ENCODE measurements at places on chromosomes 1 and 21. TPM values are rescaled to one million over a fixed set of nuclear protein-coding genes. Genes with fewer than 3 reads are reported as not detected.

SPRR2E gene
- total RNA-seq = not detected

FCRL2 gene
- not detected for total RNA-seq

DNA sequence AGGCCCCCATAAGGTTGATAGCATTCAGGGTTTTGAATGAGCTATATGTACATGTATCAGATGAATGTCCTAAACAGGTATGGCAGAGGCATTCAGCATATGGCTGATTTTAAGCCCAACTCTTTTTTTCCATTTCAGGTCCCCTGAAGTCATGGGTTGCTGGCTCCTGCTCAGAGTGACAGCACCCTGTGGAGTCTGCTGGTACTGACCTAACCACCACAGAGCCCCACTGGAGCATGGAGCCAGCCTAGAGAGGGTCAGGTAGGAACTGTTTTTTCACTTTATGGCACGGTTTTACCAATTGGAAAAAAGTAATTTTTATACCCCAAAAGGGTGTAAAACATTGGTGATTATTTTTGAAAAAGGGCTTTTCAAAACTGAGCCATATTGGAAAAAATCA lies 82.5 kb upstream of the MPC2 start:
- no peak overlapping the region for H3K27ac ChIP-seq
- H3K27me3 ChIP-seq = no peaks in the 10 kb centered on the region
- no peak overlapping the region for H3K4me3 ChIP-seq
- no peak for DNase-seq
- peaks cover 5% of the 10 kb centered on the region for H3K36me3 ChIP-seq
- H3K4me1 ChIP-seq = no peaks in the 10 kb centered on the region

DNA sequence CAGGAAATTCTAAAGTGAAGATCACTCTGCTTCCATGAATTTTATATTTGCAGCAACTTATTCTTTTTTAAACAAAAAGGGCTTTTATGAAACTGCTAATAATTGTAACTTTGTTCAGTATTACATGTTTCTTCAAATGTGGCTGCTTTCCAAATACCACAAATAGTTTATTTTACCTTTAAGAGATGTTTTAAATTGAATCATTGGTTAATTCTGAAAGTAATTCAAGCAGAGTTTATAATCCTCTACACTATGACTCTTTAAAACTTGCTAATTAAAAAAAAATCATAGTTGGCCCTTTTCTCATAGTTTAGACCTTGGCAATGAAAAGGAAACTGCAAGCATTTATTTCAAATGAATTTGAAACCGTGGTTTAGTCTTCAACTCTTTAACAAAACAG lies 59.6 kb downstream of the SDCCAG8 start:
- H3K27ac ChIP-seq = no peak overlapping the region
- H3K27me3 ChIP-seq = no peaks in the 10 kb centered on the region
- no peak overlapping the region for H3K4me3 ChIP-seq
- H3K36me3 ChIP-seq = peaks cover 14% of the 10 kb centered on the region
- DNase-seq = no peak

- H3K4me1 ChIP-seq = no peaks in the 10 kb centered on the region
- no peak for DNase-seq
- no peak overlapping the region for H3K27ac ChIP-seq
- H3K4me3 ChIP-seq = no peak overlapping the region
- peaks cover 1% of the 10 kb centered on the region for H3K27me3 ChIP-seq
These were observed 637 bp upstream of the MYBPHL start for GRCh38 chr1:109307274-109308021.

DNA sequence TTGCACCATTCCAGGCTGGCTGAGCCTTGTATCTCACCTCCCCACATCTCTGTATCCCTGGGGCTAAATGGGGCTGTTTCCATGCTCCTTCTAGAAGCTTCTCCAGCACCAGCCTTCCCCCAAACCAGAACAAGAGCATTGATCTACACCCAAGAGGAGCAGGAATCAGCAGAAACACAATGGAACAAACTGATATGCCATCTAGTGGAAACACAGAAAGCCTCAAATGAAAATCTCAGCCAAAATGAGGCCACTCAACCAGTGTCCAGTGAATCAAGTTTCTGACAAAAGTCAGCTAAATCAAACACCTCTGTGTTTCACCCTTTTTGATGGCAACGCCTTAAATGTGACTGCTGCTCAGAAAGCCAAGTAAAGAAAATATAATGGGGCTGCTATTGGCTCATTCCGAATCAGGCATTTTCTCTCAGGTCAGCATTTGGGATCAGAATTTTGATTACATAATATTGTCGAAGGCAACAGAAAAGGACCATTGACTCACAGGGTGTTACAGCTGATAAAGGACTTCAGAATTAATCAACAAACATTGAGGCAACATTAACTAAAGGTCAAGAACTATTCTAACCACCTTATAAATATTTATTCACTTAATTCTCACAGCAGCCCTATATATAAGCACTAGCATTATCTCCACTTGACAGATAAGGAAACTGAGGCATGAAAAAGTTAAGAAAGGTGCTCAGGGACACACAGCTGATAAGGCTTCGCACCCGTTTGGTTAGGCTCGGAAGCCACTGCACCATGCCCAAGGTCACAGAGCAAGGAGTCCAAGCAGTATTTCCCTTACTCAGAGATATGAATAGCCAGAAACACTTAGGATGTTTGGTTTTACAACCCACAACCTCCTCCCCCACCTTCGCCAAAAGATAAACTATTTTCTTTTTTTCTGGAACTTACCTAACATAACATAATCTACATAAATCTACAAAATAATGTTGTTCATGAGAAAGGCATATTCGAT lies 85.8 kb upstream of the KCNJ15 start:
- no peaks in the 10 kb centered on the region for H3K27me3 ChIP-seq
- H3K4me3 ChIP-seq = no peak overlapping the region
- H3K36me3 ChIP-seq = no peaks in the 10 kb centered on the region
- no peak overlapping the region for H3K27ac ChIP-seq
- no peaks in the 10 kb centered on the region for H3K4me1 ChIP-seq
- no peak for DNase-seq

DNA sequence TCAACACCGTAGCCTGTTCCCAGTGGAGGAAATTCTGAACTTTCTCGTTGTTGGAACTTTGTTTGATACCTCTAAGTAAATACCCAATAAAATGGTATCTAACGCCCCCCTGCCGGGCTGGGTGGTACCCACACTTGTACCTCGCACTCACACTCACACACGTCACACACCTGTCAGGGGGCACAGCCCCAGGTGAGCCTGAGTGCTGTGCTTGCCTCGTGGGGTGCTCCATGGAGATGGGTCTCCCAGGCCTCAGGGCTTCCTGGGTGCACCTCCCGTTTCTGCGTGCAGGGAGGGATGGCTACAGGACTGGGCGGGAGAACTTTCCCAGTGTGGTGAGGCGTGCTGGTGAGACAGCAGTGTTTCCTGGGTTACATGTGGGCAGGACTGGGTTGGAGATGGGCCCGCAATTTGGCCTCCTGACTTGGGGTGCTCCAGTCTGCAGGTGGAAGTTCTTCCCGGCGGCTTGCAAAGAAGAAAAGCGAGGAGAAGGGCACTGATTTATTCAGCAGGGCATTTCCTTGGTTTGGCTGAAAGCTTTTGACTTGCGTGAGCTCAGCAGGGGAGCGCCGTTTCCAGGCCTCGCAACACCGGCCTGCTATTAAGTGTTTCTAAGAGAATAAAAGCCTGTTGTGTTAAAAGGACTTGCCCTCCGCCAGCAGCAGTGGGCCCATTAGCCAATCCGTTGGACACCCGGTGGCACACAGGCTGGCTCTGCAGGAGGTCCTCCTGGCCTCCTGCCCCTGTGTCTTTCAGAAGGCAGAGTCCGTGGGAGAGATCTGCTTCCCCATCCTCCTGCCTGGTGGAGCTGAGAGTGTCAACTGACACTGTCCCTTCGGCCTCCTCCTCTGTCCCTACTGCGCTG lies 79.7 kb downstream of the KIF26B start:
- no peak for DNase-seq
- no peaks in the 10 kb centered on the region for H3K4me1 ChIP-seq
- H3K27me3 ChIP-seq = peaks cover 6% of the 10 kb centered on the region
- H3K36me3 ChIP-seq = no peaks in the 10 kb centered on the region

DNA sequence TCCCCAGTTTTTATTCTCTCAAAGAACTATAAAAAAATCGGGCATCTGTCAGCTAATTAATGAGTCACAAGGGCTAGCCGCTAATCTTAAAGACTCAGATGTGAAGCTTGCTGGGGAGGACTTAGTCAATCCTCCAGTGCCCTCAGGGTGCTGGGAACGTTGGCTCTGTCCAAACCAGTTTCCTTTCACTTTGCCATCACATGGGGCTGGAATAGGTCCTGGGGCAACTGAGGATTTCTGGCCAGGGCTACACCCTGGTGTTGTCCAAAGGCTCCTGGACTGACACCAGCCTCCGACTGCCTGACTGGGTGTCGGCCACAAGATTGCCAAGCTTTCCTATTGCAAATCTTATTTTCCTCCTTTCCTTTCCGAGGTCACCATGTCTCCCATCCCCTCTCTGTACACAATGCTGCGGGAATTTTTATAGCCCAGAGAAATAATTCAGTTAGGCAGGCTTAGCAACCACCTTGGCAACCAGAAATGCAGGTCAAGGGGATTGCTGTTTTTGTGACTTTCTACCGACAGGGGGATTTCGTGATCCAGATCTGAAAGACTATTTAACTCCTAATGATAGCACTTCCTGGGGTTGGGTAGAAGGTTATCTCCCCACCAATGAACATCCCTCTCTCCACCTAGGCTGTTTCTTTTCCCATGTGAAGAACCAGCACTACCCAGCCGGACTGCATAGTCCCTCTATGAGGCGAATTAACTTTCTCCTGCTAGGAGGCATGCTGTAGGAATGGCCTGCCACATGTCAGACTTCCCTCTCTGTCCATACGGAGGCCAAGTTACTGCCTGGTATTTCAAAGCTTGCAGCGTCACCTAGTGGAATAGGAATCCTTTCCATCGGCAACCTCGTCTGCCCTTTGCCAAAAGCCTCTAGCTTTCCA lies 29.9 kb upstream of the CTBS start:
- no peak overlapping the region for H3K4me3 ChIP-seq
- H3K27me3 ChIP-seq = no peaks in the 10 kb centered on the region
- peaks cover 14% of the 10 kb centered on the region for H3K4me1 ChIP-seq

All from activated naive CD4-positive, alpha-beta T cell treated with anti-CD3 and anti-CD28 coated beads for 36 hours (primary cell).